ENCODE measurements at places on chromosomes 3 and 15.
A peak's percentile ranks its signal among the peaks of the same experiment; 100 is the strongest.

GRCh38 chr3:12974334-12974733 lies 98.9 kb downstream of the IQSEC1 start:
- DNase-seq, result no peak

- no peak for DNase-seq
These were observed 9.6 kb upstream of the CLDN16 start for GRCh38 chr3:190378240-190378891.

GRCh38 chr3:67946436-67946835 lies 292.0 kb upstream of the SUCLG2 start:
- DNase-seq, result no peak

- no peak for DNase-seq
These were observed 194.2 kb downstream of the MTHFS start for GRCh38 chr15:79702621-79703020.

GRCh38 chr3:181596126-181596525 lies 115.6 kb upstream of the SOX2 start:
- DNase-seq, result no peak

DNA sequence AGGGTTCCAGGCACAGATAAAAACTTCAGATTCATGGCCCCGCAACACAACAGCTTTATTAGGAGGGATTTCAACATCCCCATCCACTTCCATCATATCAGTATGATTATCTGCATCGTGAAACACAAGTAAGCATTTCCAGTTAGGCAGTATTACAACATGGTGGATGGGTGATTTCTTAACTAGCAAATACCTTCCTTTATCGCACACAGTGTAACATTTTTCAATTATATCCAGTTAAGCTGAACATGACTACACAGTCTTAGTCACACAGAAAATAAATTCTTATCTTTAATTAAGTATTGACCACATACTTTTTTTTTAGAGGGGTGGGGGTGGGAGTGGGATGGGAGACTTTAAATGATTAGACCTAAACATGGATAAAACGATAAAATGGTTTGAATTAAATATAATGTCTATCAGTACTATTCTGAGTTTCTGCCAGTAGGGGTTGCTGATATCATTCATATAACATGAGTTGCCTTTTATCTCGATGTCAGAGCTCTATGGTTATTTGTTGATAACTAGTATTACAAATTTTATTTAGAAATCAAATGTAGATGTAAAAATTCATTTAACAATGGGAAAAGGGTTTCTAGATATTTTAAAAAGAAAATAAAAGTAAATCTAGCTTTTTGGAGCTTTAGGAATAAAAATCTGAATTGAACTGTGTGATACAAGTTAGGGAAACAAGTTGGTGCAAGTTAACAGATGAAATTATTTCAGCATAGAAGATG lies 146.6 kb downstream of the TBL1XR1 start:
- DNase-seq, result no peak

DNA sequence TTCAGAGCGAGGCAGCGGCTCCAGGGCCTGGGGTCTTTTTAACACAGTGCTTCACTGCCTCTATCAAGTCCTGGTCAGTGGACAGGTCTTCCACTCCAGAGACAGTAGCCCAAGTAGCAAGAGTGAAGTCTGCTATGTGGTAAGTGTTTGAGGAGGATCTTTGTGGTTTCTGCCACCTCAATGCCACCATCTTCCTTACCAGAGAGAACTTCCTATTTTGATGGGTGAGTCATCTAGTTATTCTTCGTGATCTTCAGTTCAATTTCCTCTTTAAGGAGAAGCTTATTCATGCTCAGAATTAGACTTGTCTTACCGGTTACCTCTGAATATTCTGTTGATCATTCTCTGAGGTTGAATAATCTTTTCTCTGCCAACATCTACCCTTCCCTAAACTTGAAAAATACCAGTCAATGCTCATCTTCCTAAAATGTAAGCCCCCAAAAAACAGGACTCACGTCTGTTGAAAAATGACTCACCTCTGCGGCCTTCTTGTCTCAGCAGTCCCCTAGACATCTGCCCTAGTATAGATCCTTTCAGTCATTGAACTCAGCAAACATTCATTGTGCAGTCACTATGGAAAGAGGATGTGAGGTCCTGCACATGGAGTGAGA lies 32.2 kb upstream of the BCL6 start:
- DNase-seq, result peak; percentile 22

- no peak for DNase-seq
These were observed 236.9 kb upstream of the HES1 start for GRCh38 chr3:193899001-193899400.

- DNase-seq, result no peak
These were observed 125.0 kb upstream of the SMAD3 start for GRCh38 chr15:66940368-66940767.

GRCh38 chr3:188124184-188124583 lies 29.8 kb upstream of the LPP start:
- no peak for DNase-seq

DNA sequence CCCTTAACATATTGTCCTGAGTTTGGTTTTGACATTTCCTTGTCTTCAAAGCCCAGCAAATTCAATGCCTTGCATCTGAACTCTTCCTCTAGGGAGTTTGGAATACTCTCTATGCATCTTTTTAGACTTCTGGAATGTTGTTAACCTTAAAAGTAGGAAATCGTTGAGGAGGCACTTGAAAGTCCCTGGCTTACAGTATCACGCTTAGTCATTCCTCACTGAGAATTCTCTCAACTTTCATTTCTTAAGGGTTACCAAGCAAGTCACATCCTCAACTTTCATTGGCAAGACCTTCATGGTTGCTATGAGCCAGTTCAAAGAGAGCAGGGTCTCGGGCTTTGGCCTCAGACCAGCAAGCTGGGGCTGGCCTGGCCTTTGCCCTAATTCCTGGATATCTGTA lies 89.9 kb downstream of the ASB7 start:
- DNase-seq, result no peak

DNA sequence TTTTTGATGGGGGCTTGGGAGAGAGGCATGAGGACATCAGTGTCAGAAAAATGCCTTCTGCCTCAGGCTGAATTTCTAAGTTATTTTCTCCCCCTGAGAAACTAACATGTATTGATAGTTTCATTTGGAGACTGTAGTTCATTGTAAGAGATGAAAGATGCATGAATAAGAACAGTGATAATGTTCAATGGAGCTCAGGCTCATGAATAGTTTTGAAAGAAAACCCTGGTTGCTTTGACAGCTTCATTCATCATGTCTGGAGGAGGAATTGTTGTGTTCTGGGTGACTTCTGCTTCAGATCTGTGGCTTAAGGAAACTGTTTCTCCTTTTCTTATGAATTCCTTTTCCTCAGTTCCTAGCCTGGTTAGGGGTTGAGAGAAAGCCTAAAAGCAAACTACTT lies 204.0 kb upstream of the LRRC3B start:
- DNase-seq, result no peak

DNA sequence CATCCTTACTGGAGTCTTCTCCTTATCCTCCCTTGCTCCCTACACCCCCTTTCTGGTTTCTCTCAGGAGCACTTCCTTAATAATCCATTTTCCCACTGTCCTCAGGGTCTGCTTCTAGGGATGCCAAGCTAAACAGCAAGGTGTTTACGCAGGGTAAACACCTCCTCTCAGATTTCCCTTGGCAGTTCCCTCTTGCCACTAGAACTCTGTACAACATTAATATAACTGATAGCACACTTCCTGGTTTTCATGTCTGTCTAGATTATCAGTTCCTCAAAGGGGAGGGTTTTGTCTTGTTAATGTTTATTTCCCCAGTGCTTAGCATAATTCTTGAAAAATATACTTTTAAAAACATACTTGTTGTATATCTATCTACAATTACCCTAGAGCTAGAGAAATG lies 118.0 kb upstream of the SLC24A5 start:
- DNase-seq, result no peak

DNA sequence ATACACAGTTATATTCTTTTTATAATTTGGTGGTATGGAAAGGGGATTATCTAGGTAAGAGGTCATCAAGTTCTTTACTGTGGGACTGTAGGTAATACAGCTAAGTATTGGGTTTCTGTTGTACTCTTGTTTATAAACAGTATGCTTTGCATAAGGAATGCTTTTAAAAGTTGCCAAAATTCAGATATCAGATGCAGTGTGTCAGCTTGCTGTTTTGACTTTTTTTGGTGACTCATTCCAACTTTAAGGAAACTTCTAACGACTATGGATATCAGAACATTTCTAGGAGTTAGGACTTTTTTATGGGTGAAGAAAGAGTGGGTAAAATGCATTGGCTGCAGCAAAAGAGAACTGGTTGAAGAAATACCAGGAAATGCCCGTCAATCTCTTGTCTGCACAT lies 2.8 kb downstream of the SCAANT1 start:
- DNase-seq, result no peak

GRCh38 chr3:99532246-99532645 lies 106.1 kb upstream of the COL8A1 start:
- DNase-seq, result no peak

GRCh38 chr3:52982839-52983238 lies 63.0 kb downstream of the SFMBT1 start:
- DNase-seq, result no peak

GRCh38 chr15:39934397-39935071 lies 619 bp downstream of the EIF2AK4 start:
- DNase-seq, result no peak

DNA sequence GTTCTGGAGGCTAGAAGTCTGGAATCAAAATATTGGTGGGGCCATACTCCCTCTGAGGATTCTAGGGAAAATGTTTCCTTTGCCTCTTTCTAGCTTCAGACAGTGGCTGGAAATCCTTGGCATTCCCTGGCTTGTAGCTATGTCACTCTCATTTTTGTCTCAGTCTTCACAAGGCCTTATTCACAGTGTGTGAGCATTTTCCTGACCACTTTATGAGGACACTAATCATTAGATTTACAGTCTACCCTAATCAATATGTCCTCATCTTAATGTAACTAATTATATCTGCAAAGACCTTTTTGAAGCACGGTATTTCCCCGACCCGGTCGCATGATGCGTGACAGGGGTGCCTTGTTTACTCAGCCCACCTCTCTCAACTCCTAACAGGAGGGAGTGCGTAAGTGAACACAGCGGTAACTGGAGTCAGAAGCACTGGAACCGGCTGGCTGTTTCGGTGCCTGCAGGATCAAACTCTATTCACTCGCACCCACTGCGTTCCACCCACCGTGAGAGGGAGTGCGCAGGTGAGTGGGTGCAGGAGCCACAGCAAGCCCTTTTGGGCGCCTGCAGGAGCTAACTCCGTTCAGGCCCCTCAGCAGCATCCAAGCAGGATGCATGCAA lies 155.0 kb downstream of the EPHA3 start:
- DNase-seq, result no peak

DNA sequence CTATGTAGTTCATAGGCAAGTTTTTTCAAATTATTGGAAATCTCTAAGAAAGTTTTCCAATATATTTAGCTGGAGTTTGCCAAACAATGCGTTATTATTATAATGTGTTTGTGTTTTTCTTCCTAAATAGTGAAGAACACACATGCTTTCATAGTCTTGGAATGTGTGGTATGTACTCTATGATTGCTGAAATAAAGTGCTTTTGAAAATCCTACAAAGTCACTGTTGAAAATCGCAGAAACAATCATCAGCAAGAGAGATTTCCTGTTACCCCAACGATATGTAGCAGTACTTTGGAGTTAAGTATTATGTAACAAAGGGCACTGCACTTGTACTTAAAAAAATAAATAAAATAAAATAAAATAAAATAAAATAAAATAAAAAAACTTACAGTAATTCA lies 796.2 kb downstream of the NAALADL2 start:
- DNase-seq, result no peak
